ENCODE measurements at places on chromosomes 1 and 21.

DNA sequence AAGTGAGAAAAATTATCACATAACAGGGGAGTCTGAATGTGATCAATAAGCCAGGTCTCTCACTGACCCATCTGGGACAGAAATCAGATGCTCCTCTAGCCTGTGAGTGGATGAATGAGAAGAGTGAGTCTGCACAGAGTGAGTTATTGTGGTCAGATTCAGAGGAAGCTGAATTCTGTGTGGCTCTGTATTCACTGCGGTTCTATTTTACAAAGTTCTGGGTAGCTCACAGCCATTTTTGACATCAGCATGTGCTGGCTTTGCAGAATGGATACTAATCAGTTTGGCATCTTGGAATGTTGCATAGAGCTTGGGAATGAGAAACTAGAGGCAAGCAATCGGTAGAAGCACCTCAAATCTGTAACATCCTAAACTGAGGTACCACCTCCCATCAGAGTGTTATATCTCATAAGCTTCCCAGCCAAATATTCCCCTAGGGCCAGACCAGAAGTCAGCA lies 3.8 kb downstream of the COLGALT2 start:
- DNase-seq = no peak

DNA sequence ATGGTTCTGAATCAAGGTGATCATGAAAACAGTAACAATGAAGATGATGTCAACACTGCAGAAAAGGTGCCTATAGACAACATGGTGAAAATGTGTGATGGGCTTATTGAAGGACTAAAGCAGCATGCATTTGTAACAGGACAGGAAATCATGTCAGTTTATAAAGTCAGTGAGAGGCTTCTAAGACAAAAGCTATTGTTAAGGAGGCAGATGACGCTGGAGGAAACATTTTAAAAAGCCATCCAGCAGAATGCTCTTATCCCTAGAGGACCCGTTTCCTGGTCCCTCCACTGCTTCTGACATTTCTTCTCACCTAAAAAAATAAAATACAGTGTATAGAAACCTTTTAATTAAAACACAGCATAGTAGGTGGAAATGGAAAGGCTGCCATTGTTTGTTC lies 40.9 kb downstream of the CYYR1 start:
- DNase-seq = no peak

GRCh38 chr1:63690966-63691700 lies 82.7 kb upstream of the ROR1 start:
- no peak for DNase-seq

- DNase-seq = no peak
Observed at GRCh38 chr1:54965624-54966340, 14.6 kb upstream of the TMEM61 start.

DNA sequence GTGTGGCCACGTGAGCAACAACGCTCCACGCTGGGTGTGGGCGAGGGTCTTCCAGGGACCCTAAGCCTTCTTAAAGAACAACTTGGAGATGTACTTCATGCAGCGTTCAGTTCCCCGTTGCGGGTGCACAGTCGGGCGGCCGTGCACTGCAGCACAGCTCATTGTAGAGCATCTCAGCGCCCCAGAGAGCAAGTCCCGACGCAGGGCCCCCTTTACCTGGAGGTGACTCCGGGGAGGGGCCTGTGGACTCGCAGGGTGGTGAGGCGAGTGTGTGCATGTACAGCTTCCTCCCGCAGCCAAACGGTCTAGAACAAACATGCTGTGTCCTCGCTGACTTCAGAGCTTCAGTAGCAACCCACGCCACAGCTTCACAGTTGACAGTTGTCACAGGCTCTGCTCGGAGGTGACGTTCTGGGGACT lies 19.5 kb downstream of the RRP1 start:
- no peak for DNase-seq

- no peak for DNase-seq
Observed at GRCh38 chr1:90246069-90246468, 251.2 kb downstream of the ZNF326 start.

GRCh38 chr1:59314776-59315528 lies 18.1 kb downstream of the FGGY start:
- DNase-seq = no peak

DNA sequence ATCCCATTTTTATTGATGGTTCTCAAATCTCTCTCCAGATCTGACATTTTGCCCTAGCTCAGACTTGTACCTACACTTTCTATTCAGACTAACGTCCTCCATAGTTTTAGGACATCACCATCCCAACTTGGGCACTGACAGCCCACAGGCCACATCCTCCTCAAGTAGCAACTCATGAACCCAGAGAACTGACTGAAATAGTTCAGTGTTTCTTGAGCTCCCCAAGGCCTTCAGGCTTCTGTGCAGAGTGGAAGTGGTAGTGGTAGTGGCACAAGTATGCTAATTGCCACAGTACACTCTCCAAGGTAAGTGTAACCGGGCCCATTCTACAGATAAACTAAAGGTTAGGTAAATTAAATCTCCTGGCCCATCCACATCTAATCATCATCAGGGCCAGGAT lies 112.6 kb downstream of the SLC45A1 start:
- DNase-seq = no peak

DNA sequence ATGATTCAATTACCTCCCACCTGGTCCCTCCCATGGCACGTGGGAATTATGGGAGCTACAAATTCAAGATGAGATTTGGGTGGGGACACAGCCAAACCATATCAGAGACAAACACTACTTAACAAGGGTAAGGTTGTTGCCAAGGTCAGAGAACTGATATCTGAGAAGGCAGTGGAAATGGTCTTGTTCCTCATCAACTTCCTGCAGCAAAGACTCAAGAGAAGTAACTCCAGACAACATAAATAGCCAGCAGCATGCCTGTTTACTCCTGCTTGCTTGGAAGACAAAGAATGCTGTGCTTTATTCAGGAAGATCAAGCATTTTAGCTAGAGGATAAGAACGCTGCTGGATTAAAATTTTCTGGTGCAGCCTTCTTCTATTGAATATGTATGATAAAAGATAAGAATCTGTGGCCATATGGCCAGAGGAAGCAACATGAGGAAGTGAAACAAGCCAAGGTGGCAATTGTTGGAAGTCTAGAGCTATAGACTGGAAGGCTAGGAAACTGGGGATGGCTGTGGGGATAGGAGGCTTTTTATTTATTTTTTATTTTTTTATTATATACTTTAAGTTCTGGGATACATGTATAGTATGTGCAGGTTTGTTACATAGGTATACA lies 36.4 kb downstream of the DDAH1 start:
- no peak for DNase-seq

GRCh38 chr1:42973799-42974198 lies 15.1 kb upstream of the SLC2A1 start:
- no peak for DNase-seq

- no peak for DNase-seq
Observed at GRCh38 chr1:91221017-91221416, 183.6 kb downstream of the HFM1 start.

GRCh38 chr1:150567341-150567716 lies 12.1 kb downstream of the MCL1 start:
- DNase-seq = peak; percentile 55

- no peak for DNase-seq
Observed at GRCh38 chr21:30695956-30696355, 22.6 kb downstream of the KRTAP21-3 start.

- no peak for DNase-seq
Observed at GRCh38 chr21:31500071-31500470, 156.0 kb upstream of the TIAM1 start.

DNA sequence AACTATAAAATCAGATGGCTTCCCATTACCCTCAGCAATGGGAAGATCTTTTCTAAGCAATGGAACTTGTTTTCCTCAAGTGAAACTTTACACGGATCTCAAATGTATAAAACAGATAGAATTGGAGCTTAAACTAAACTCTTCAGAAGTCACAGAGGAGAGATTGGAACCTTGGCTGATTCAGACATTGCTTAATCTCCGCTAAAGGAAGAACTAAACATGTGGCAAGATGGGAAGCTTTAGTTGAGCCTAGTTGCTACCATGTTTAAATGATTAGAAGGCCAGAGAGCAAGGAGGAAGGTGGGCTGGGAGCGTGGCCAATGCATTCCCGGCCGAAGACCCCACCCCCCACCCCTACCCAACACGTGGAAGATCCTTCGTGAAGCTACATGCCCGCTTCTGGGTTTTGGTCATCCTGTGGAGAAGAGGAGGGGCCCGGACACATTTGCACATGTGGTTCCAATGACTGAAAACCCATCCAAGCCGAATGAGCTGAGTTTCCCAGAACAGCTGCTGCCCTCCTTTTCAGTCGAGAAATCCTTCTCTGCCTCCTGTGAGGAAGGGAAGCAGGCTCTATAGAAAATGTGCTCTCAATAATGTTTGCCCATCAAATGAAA lies 164.3 kb downstream of the MIS18A start:
- DNase-seq = no peak

DNA sequence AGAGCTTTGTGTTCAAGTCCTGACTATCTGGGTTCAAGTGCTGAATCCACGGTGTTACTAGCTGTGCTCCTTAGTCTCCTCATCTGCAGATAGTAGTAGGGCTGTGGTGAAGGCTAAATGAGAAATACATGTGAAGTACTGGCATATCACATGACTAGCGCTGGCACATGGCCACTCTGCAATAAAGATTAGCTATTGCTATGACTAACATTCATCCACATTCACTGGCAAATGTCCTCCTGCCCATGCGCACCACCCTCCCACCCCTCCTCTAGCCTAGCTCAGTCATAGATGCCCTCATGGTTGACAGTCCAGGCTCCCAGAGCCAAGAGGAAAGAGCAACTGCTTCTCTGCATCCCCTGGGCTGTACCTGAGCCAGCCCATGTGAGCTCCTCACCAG lies 8.5 kb upstream of the COL8A2 start:
- no peak for DNase-seq

DNA sequence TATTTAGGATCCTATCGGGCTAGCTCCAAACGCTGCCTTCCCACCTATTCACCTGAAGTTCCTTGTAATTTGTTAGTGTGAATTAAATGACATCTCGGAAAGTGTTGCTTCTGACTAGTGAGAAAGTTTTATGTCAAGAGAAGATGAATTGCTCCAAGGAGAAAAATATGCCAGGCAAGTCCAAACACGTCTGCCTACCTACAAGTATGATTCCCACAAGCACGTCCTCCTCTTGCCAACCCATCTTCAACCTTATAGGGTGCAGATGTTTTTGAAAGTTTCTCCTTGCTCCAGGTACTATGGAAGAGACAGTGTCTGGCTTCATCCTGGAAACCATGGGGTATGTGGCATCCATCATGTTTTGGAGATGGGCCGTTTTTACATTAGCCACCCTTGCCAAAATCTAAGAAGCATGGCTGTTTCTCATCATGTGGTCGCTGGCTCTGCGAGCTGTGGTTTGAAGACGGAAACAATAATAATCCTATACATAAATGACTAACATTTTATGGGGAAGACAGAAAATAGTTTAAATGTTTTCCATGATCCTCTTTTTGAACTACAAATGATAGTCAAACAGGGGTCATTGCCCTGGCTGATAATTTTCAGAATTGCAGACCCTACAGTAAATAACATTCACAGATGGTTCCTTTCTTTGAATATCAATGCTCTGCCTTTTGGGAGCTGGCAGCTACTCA lies 505.8 kb downstream of the SMYD3 start:
- DNase-seq = no peak

DNA sequence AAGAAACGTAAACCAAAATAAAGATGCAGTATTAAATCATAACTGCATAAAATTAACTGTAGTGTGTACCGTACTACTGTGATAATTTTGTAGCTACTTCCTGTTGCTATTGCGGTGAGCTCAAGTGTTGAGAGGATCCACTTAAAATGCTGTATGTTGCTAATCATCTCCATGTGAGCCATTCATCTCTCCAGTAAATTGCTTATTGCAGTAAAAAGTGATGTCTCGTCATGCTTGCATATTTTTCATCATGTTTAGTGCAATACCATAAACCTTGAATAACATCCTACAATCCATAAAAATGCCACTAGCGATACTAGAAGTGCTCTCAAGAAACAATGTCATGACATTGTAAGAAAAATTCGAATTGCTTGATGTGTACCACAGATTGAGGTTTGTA lies 66.3 kb downstream of the RAVER2 start:
- no peak for DNase-seq

GRCh38 chr1:222326006-222326709 lies 221.7 kb downstream of the HHIPL2 start:
- DNase-seq = no peak

- no peak for DNase-seq
Observed at GRCh38 chr21:30271611-30272010, 11.1 kb downstream of the KRTAP24-1 start.

DNA sequence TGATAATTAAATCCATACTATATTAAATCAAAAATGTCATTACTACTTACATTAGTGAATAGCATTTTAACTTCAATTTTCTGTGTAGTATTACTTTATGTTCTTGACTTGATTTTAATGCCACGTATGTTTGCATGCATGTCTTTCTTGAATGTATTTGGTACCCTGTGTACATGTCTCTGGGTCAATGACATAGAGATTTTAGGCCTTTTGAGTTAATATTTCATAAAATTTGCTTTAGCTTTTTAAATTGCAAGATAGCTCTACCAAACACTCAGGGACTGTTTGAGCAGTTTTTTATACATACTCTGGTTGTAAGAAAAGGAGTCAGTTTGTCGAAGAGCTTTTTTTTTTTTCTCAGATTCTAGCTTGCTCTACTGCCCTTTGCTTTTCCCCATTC lies 1.5 kb downstream of the MLLT11 start:
- DNase-seq = no peak

- no peak for DNase-seq
Observed at GRCh38 chr1:246497331-246497915, 9.7 kb downstream of the SMYD3 start.

- DNase-seq = peak; percentile 32
Observed at GRCh38 chr1:20640183-20640597, 6.9 kb downstream of the PINK1 start.

GRCh38 chr1:81781749-81782148 lies 19.0 kb upstream of the ADGRL2 start:
- no peak for DNase-seq

DNA sequence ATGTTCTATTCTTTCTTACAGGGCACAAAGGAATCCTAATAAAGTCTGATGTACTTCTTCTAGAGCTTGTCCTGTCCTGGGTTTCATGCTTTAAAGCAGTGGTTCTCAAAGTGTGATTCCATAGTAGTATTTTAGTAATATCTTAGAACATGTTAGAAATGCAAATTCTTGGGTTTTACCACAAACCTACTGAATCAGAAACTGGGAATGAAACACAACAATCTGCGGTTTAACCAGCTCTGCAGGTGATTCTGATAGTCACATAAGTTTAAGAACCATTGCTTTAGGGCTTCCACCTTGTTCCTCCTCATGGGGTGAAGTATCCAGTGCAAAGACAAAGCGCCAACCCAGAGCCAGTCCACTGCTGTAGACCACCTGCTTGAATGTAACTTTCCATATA lies 41.1 kb downstream of the NGF start:
- no peak for DNase-seq

DNA sequence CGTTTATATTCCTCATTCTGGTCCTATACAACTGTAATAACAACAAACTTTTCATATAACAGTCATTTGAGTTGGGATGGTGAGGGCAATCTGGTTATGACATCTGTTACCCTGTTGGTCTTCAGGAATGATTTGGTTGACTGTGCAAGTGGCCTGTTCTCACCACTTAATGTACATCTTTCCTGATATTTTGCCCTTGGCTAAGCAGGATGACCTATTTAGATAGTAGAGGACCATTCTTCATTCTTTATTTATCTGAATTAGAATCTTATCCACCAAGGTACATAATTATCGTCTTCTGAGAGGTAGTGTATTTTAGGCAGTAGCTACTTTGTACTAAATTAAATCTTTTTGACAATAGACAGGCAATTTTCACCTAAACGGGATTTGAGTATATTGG lies 154.3 kb downstream of the DNM3 start:
- DNase-seq = no peak

GRCh38 chr1:159957824-159958268 lies 3.8 kb upstream of the SLAMF9 start:
- no peak for DNase-seq

All from stimulated activated CD8-positive, alpha-beta memory T cell treated with anti-CD3 and anti-CD28 coated beads, Interleukin-7, amount 100 ng/mL, for 4 hours (primary cell).